ENCODE measurements at places on chromosomes 16 and 17.

GRCh38 chr17:80569924-80570323 is 25.3 kb downstream of the RPTOR start:
- no peak for DNase-seq

- no peak for DNase-seq
These were observed 59.1 kb downstream of the PIPOX start for GRCh38 chr17:29102046-29102445.

DNA sequence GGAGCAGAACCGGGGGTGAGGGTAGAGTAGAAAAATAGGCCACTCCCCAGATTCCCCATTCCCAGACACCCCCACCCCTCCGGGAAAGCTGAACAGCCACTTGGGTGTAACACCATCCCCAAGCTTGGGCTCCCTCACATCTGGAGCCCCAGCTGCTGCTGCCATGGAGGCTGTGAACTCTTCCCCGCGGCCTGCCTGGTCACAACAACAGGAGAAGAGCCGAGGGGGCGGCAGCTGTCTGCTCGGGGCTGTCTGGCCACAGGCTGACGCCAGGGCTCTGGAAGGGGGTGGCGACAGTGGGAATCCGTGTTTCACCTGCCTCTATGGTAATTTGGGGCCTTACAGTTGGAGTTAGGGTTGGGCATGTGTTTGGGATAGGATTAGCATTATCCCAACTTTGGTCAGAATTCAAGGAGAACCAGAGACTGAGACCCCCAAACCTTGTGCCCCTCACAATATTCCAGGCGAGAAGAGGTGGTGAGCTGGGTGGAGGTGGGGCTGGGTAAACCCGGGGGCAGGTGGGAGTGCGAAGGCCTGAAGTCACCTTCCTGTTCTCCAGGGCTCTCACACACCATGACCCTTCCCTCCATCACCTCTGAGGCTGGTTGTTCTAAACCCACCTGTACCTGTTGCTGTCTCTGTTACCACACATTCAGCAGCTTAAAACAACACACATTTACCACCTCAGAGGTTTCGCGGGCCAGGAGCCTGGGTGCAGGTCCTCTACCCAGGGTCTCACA is 29.7 kb upstream of the NXPH3 start:
- no peak for DNase-seq

DNA sequence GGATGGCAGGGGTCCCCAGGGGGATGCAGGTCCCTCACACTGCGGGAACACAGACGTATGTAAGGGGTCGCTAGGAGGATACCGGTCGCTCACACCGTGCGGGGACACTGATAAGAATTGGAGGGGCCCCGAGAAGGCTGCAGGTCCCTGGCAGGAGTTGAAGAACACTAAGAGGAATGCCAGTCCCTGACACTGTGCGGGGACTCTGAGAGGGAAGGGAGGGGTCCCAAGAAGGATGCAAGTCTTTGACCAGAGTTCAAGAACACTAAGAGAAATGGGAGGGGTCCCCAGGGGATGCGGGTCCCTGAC is 510 bp downstream of the ERCC4 start:
- no peak for DNase-seq

- DNase-seq: peak; percentile 48
These were observed 83.5 kb downstream of the MARCHF10 start for GRCh38 chr17:62724398-62725146.

Measured in T-cell (primary cell).